ENCODE measurements at places on chromosomes 1 and 21. TPM values are rescaled to one million over a fixed set of nuclear protein-coding genes. Genes with fewer than 3 reads are reported as not detected.

AMY2A gene
- not detected for total RNA-seq

AADACL4 gene
- total RNA-seq = not detected

RHCE gene
- 0.75 TPM for total RNA-seq

TSEN15 gene
- total RNA-seq = 80.2 TPM

SIM2 gene
- under 0.01 TPM for total RNA-seq

RASAL2 gene
- total RNA-seq = 21.6 TPM

PGD gene
- total RNA-seq = 163 TPM

KRTAP19-7 gene
- not detected for total RNA-seq

ZBED6 gene
- total RNA-seq = 8.9 TPM

BATF3 gene
- 0.75 TPM for total RNA-seq

FLG2 gene
- total RNA-seq = not detected

FCN3 gene
- total RNA-seq = not detected

SASS6 gene
- 2.1 TPM for total RNA-seq

IVL gene
- 1.7 TPM for total RNA-seq

PTPRU gene
- total RNA-seq = 19.1 TPM

SPATA45 gene
- not detected for total RNA-seq

CDK18 gene
- total RNA-seq = 0.62 TPM

C1orf141 gene
- not detected for total RNA-seq

DYRK3 gene
- 62.2 TPM for total RNA-seq

KRTAP13-3 gene
- total RNA-seq = not detected

ZNF648 gene
- not detected for total RNA-seq

KCND3 gene
- 0.25 TPM for total RNA-seq

HMGCS2 gene
- total RNA-seq = not detected

KRTAP12-2 gene
- total RNA-seq = not detected

CGN gene
- 0.11 TPM for total RNA-seq

TRIM46 gene
- 3.9 TPM for total RNA-seq

PRELP gene
- total RNA-seq = 1.9 TPM

TDRD5 gene
- under 0.01 TPM for total RNA-seq

ITGB2 gene
- not detected for total RNA-seq

ITLN2 gene
- total RNA-seq = not detected

SLC44A3 gene
- 1.2 TPM for total RNA-seq

RNU1-3 gene
- under 0.01 TPM for total RNA-seq

RASSF5 gene
- 0.50 TPM for total RNA-seq
